Stimulated activated CD8-positive, alpha-beta memory T cell treated with anti-CD3 and anti-CD28 coated beads, Interleukin-4, amount 100 ng/mL, for 1 hour (primary cell): ENCODE measurements at places on chromosomes 4 and X.

DNA sequence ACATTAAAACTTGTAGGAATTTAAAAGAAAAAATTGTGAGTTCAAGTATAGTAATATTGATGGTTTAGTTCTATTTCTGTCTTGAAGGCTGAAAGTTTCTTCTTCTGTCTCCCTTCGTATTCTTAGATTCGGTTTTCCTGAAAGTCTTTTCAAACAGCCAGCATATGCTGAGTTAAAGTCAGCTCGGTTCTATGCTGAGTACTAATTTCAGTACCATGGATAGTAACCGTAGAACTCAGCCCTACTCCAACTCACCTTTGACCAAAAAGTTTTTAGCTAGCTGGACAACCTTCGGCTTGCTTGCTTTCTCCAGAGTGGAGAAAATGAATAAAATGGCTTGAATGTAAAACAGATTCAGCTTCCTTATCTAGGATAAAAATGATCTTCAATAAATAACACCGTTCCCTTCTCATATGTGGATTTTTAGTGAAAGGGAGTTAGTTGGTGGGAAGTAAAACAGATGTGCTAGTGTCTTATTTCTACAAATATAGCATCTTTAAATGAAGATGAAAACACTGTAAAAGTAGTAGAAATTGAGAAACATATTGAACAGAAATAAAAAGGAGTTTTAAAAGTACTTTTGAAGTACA lies 5.2 kb downstream of the POU4F2 start:
- DNase-seq, result no peak

GRCh38 chr4:5409972-5410618 lies 298.3 kb downstream of the EVC2 start:
- DNase-seq, result no peak

- DNase-seq, result no peak
These were observed 81.2 kb upstream of the TBL1X start for GRCh38 chrX:9383655-9384054.

GRCh38 chrX:132677233-132677716 lies 188.4 kb upstream of the MBNL3 start:
- DNase-seq, result no peak

GRCh38 chr4:33160126-33160525 lies 2440.0 kb downstream of the PCDH7 start:
- DNase-seq, result no peak

DNA sequence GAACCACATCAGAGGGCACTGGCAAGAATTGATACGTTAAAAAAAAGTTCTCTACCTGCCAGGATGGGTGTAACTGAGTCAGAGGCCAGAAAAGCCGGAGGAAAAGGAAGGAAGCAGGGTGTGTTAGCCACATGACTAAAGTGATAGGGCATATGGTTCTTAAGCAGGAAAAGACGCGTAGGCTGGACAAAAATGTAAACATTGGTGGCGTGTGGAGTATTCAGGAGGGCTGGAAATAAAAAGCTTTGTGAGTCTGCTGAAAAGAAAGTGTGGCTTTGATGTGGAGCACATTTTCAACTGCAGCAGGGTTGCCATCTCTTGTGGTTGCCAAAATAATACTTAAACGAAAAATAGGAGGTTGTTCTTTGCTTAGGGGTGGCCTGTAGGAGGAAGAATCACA lies 186.5 kb upstream of the RPL34 start:
- no peak for DNase-seq
